ENCODE measurements at places on chromosomes 2 and 18. TPM values are rescaled to one million over a fixed set of nuclear protein-coding genes. Genes with fewer than 3 reads are reported as not detected.

DNA sequence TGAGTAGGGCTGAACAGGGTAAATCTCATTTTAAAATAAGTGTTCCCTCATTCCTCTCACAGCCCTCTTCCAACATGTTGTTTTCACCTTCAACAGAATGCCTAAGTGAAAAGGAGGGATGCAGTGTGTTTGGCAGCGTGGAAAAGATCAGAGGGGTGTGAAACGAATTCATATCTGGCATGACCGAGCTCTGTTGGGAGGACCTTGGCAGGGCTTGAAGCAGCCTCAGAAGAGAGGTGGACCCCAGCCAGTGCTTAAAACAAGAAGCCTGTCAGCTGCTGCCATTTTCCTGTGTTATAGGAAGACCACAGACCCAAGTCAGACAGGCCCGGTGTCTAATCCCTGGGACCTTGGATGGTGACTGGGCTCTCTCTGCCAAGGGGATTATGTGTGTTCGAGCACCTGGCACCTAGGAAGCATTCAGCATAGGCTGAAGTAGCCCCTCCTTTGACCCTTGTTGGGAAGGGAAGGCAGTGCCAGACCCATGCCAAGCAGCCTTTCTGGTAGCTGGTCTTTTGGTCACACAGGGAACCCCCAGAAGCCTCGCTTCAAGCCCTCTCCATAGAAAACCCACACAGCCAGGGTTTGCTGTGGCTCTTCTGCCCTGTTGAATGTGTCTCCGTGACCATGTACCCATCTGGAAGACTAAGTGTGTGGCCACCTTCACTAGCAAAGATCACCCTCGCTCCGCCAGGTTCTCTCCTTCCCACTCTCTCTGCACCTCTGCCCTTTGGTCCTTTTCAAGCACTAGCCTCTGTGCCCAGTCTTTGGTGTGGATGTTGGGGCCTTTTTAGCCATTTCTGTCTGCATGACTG lies 87.5 kb upstream of the ST3GAL5 start:
- DNase-seq, result peak; percentile 97

DNA sequence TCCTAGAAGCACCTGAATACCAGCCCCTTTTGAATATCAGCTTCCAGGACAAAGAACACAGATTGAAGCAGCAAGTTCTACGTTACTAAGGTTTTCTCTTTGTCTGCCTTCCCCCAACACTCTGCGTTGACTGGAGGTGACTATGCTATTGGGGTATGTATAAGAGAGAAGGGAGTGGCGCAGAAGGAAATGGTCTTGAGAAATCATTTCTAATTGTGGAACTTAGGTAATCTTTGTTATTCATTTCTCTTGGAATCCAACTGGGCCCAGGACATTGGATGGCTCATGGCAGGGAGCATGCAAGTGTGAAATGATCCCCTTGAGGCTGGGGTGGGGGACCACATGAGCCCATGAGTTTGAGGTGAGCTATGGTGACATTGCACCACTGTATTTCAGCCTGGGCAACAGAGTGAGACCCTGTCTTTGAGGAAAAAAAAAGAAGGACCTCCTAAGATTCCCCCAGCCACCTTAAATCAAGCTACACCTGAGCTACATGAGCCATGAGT lies 29.7 kb downstream of the XDH start:
- DNase-seq, result no peak

GRCh38 chr2:133287709-133288108 lies 280.6 kb downstream of the NCKAP5 start:
- no peak for DNase-seq

The FANCL gene
- polyA plus RNA-seq, result 11.3 TPM

- DNase-seq, result no peak
Measured at GRCh38 chr2:128799730-128800129, 481.1 kb upstream of the HS6ST1 start.
